ENCODE measurements at places on chromosomes 13 and 19. TPM values are rescaled to one million over a fixed set of nuclear protein-coding genes. Genes with fewer than 3 reads are reported as not detected.

Gene AP1M2
- not detected for total RNA-seq

Gene LGALS4
- not detected for total RNA-seq

Gene ANGPTL8
- total RNA-seq = not detected

Gene LILRA1
- total RNA-seq = not detected

All from melanocyte of skin (primary cell).